ENCODE measurements at places on chromosomes 2 and 18. TPM values are rescaled to one million over a fixed set of nuclear protein-coding genes. Genes with fewer than 3 reads are reported as not detected.

- DNase-seq = no peak
Measured at GRCh38 chr2:3159782-3160545, 217.7 kb downstream of the EIPR1 start.

IFIH1 gene
- 7.5 TPM for total RNA-seq

PIEZO2 gene
- total RNA-seq = 4.6 TPM

DNA sequence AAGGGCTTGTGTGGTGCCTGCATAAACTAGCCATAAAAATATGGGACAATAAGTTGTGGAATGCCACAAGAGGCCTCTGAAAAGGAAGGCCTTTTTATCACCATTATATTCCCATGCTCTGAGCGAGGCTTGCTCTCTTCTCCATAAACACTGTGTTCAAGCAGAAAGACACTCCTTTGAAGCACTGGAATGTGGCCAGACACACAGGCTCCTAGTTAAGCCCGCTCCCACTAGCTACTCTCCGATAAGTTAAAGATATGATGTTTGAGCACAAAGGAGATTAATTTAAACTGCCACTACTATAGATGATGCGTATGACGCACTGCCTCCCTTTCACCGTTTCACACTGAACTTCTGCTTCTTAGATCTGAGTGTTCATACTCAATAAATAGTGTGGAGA is 188.7 kb upstream of the TWIST2 start:
- no peak for DNase-seq

GRCh38 chr18:22490429-22490846 is 72.7 kb upstream of the CTAGE1 start:
- no peak for DNase-seq

Measured in omental fat pad (tissue), 4 donors.